M059J (cell line): ENCODE measurements at places on chromosomes 3 and 15. TPM values are rescaled to one million over a fixed set of nuclear protein-coding genes. Genes with fewer than 3 reads are reported as not detected.

RASSF1 gene
- total RNA-seq, result 12.7 and 16.1 TPM in 2 replicates

ADAMTS17 gene
- 0.02 TPM in 1 of 2 replicates, not detected in the other for total RNA-seq

OTOL1 gene
- not detected in 2 replicates for total RNA-seq

GPR87 gene
- total RNA-seq, result 0.66 and 0.74 TPM in 2 replicates

CCDC191 gene
- total RNA-seq, result 0.71 and 1.5 TPM in 2 replicates

DHX36 gene
- 29.4 and 40.2 TPM in 2 replicates for total RNA-seq

BAHD1 gene
- total RNA-seq, result 6.5 and 16.6 TPM in 2 replicates

STRC gene
- total RNA-seq, result not detected in 2 replicates

- DNase-seq, result no peak
These were observed 244.7 kb upstream of the TBL1XR1 start for GRCh38 chr3:177441813-177442646.

- DNase-seq, result peak; percentile 42
These were observed 11.9 kb downstream of the LRCH3 start for GRCh38 chr3:197802779-197803459.

DNA sequence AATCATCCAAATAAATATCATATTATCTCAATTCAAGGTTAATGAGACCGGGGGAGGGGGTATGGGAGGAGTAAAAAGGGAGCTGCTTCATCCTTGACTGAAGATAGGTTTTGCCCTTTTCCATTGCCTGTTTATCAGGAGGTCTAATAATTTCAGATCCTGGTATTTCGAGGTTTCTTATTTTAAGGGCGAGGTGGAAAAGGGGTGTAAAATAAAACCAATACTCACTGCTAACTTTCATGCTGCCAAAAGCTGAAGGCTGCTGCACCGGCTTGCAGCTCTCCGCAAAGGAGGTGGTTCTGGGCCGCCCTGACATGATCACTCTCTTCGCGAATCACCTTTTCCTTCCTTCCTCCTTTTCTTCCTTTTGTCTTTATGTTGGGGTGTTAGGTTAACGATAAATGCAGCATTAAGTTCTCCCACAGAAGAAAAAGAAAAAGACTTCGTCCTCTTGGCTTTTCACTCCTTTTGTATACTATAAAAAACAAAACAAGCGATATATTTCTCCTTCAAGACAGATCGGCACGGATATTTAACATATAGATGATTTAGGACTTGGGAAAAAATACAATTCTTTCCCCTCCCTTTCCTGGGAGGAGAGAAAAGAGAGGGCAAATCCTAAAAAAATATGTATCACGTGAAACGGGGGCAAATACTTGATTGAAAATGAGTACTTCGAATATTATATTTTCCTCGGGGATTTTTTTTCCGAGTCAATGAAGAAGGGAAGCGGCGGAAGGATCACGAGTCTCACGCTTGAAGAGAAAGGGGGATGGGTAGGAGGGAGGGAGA lies 932 bp downstream of the GSK3B start:
- DNase-seq, result peak; percentile 46

GRCh38 chr3:22542311-22542710 lies 660.8 kb upstream of the UBE2E2 start:
- peak; percentile 9 for DNase-seq

DNA sequence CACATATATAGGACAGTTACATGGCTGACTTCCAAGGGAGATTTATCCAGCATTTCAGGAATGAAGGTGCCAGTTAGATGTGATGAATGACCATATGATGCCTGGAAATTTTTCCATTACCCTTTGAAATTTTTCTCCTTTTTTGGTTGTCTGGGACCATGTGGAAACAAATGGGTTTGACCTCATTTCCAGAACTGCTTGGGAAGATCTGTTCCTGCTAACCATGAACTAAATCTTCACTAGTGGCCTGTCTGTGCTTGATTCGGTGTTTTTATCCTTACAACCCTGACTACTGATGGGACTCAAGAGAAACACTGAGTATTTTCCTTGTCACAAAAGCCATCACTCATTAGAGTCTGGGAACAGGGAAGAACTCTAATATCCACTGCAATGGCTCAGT lies 409.4 kb downstream of the PDCD6IP start:
- DNase-seq, result no peak

- no peak for DNase-seq
These were observed 200.5 kb downstream of the TPRG1 start for GRCh38 chr3:189372243-189372642.

DNA sequence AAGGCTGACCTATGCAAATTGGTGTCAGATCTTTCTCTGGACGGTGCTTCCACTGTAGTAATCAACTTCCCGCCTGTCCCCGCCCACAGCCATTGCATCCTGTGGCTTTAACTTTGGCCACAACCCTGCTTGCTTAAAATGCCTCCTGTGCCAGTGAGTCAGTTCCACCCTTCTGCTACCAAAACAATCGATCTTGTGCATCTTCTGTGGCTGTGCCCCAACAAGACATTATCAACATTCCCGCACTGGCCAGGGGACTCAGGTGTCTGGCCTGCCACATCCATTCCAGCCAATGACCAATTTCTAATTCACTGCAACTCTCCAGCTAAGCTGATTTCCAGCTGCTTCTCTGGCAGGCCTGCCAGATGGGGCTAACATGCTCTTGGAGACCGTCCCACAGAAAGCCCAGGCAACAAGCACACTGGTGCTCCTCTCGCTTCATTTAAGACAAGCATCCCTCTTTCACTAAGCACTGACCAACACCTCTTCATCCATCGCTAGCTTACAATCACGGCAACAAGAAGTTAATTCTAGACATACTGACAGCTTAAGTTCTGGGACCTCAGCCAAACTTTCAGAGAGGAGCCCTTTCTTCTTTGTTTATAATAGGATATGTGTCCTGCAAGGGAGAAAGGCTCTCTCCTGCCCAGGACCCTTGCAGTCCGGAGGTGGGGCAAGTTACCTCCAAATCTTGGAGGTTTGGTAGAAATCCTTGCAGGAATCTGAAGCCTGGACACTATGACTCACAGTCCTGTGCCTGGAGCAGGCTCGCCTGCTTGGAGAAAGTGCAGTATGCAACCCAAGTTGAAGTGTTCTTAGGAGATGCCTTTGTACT lies 6.7 kb downstream of the CA12 start:
- DNase-seq, result peak; percentile 83

GRCh38 chr3:141426404-141427034 lies 58.2 kb downstream of the ZBTB38 start:
- DNase-seq, result peak; percentile 83

DNA sequence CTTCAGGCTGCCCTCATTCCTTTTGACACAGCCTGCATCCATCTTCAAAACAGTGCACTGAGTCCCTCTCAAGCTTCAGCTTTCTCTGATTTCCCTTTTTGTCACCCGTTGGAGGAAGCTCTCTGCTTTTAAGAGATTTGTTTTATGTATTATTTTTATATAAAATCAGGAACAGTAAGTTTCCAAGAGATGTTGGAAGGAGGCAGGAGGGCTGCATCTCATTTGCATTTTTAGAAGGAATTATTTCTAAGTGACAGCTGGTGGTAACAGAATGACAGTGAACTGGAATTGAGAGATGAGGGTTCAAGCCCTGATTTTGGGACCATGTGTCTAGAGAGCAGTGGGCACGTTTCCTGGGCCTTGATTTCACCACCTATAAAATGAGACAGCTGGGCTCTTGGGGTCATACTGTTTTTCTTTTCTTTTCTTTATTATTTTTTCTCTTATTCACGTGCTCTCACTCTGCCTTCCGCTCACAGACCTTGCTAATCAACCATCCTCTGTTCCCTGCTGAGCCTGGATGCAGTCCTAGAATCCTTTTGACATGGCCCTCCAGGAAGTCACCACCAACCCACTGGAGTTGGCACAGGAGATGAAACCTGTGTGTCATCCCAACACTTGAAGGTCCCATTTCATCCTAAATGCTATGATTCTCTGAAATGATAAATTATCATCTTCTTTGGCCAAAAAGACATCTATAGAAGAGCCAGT lies 148.6 kb downstream of the CACNA2D3 start:
- DNase-seq, result no peak

- DNase-seq, result peak; percentile 38
These were observed 32.6 kb downstream of the PDCD6IP start for GRCh38 chr3:33831053-33831452.

- DNase-seq, result no peak
These were observed 84.6 kb upstream of the EIF1B start for GRCh38 chr3:40224796-40225515.

DNA sequence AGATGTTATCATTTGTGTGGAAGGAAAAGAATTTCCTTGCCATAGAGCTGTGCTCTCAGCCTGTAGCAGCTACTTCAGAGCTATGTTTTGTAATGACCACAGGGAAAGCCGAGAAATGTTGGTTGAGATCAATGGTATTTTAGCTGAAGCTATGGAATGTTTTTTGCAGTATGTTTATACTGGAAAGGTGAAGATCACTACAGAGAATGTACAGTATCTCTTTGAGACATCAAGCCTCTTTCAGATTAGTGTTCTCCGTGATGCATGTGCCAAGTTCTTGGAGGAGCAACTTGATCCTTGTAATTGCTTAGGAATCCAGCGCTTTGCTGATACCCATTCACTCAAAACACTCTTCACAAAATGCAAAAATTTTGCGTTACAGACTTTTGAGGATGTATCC lies 15.1 kb downstream of the KLHL24 start:
- no peak for DNase-seq

DNA sequence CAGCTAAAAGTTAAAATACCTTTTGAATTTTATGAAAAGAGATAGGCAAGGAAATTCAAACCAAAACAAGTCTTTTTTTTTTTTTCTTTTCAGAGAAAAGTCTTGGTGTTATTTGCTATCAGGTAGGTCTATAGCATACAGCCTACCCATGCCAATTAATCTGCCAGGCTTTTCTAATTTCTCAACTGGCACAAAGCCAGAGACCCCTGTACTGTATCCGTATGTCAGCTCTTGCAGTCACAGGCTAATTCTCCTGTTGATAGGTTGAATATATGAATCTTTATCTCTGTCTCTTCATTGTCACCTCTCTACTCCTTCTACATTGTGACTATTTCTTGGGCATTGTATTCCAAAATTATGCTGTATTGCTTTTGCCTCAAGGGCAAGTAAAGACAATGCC lies 133.4 kb downstream of the IL5RA start:
- DNase-seq, result no peak
